ENCODE measurements at places on chromosomes 6 and 20.

GRCh38 chr6:97469451-97469850 is 186.4 kb upstream of the MMS22L start:
- DNase-seq = no peak

DNA sequence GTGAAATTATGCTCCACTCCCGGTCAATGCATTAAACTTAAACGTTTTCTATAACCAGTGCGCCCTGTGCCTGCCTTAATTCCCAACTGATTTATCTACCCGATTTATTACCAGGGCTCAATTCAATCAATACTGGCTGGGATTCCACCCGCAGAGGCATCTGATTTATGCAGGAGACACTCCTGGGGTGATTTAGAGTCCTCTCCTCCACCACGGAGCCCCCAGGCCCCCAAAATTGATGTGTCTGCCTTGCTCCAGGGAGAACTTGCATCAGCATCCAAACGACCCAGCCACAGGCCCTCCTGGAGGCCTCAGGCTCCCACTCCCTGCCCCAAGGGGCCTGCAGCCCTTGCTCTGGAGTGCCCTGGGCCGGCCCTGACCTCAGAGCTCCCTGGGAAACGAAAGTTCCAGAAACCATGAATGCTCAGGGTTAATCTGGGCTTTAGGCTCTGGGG is 29.5 kb downstream of the ANKRD60 start:
- no peak for DNase-seq

- no peak for DNase-seq
Measured at GRCh38 chr6:20582586-20583443, 48.6 kb downstream of the CDKAL1 start.

- no peak for DNase-seq
Measured at GRCh38 chr6:40909811-40910210, 129.2 kb downstream of the UNC5CL start.

DNA sequence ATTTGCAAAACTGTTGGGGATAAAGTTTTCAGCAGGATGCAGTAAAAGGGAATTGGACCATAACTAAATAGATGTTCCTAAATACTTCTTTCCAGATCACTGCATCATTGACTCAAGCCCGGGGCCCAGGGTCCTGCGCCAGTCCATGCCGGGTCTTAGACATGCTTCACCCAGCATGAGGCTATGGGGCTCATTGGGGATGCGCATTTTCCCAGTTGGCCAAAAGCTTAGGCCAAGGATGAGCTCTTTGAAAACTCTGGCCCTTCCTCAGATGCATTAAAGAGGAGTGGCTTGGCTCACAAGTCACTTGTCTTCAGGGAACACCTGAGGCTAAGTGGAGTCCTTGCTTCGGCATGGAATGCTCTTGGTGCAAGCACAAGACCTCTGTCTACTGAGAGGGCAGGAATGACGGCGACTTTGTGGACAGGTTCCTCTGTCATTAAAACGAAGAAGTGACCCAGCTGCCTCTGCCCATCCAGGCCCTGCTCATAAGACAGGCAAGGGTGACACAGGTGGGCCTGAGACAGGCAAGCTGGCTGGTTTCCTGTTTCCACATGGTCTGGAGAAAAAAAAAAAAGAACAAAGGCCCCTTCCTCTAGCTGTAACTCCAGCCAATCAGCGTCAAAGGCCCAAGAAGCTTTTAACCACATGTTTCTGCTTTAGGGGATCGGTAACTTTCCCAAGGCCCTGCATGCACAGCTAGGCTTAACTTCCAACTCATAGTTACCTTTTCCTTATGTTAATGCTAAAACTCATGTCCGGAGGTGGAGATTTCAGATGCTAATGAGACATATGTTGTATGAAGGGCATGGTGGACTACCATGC is 81.4 kb upstream of the CDH4 start:
- no peak for DNase-seq

GRCh38 chr6:156167016-156167624 is 610.1 kb upstream of the ARID1B start:
- DNase-seq = no peak

GRCh38 chr6:89488438-89488837 is 55.5 kb downstream of the ANKRD6 start:
- DNase-seq = no peak

Data from stimulated activated CD4-positive, alpha-beta T cell treated with anti-CD3 and anti-CD28 coated beads, Interleukin-1b, Interleukin-23, amount 100 ng/mL, for 24 hours (primary cell).